Fibroblast of the aortic adventitia (primary cell): ENCODE measurements at places on chromosomes 1 and 21. TPM values are rescaled to one million over a fixed set of nuclear protein-coding genes. Genes with fewer than 3 reads are reported as not detected.
A peak's percentile ranks its signal among the peaks of the same experiment; 100 is the strongest.

- DNase-seq = no peak
Measured at GRCh38 chr1:235635938-235636662, 13.5 kb downstream of the GNG4 start.

GRCh38 chr1:32876341-32877210 is 5.9 kb upstream of the FNDC5 start:
- DNase-seq = peak; percentile 43

- DNase-seq = no peak
Measured at GRCh38 chr1:226754793-226755533, 15.9 kb upstream of the ITPKB start.

- DNase-seq = no peak
Measured at GRCh38 chr1:41386196-41386663, 25.0 kb downstream of the FOXO6 start.

GRCh38 chr1:89199525-89200031 is 836 bp upstream of the GBP4 start:
- DNase-seq = no peak

DNA sequence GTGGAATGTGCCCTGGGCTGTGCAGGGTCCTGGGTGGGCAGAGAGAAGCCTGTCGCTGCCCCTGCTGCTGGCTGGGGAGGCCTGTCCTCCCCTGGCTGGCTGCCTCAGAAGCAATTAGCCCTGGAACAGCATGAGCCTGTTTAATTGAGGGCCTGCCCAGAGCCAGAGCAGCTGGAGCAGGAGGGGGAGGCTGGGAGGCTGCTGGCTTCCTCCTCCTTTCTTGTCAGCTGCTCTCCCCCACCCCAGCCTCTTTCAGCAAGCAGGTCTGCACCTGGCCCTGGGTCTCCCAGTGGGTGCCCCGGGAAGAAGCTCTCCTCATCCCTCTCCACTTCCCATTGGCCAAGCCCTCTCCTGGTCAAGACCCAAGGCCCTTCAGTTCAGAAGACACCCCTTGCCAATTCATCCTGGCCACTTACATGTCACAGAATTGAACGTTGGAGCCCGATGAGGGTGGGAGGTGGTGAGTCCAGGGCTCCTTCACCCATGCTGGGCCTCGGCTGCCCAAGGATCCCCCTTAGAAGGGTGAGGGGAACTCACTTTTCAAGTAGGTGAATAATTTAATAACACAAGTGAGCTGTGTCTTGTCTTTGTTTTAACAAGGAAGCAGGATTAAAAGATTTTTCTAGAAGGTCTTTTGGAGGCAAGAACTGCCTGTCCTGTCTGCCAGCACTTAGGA is 13.2 kb downstream of the AMPD2 start:
- DNase-seq = no peak

- no peak for DNase-seq
Measured at GRCh38 chr1:181260271-181260670, 171.8 kb downstream of the IER5 start.

- DNase-seq = peak; percentile 58
Measured at GRCh38 chr1:64948905-64949833, 17.2 kb downstream of the JAK1 start.

DNA sequence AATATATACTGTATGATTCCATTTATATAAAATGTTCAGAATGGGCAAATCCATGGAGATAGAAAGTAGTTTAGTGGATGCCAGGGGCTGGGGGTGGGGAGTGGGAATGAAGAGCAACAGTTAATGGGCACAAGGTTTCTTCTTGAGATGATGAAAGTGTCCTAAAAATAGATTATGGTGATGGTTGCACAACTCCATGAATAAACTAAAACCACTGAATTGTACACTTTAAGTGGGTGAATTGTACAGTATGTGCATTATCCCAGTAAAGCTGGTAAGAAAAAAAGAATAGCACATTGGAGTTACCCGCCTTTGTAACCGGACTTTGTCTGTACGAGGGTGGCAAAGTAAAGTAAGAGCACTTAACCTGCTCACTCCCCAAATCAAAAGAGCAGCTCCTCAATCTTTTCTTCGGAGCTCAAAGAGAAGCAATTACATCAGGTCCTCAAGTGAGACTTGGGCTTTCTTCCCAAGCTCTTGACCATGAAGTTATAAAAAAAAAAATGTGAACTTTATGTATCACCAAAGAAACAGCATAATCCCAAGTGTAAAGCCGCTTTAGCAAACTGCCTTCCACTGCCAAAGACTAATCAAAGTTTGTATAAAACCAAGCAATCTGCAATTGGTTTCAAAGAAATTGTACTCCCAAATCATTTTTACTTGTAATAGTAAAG is 32.1 kb downstream of the ALDH9A1 start:
- peak; percentile 57 for DNase-seq

DNA sequence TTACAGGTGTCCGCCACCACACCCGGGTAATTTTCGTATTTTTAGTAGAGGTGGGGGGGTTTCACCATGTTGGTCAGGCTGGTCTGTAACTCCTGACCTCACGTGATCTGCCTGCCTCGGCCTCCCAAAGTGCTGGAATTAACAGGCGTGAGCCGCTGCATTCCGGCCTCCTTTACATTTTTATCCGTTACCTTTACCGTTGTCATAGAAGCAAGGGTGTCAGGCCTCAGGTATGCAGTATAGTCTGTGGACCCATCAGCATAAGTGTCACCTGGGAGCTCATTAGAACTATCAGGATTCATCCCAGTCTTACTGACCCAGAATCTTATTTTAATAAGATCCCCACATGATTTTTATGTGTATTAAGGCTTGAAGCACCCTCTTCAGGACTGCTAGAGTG is 5.4 kb downstream of the CDC42 start:
- DNase-seq = no peak

DNA sequence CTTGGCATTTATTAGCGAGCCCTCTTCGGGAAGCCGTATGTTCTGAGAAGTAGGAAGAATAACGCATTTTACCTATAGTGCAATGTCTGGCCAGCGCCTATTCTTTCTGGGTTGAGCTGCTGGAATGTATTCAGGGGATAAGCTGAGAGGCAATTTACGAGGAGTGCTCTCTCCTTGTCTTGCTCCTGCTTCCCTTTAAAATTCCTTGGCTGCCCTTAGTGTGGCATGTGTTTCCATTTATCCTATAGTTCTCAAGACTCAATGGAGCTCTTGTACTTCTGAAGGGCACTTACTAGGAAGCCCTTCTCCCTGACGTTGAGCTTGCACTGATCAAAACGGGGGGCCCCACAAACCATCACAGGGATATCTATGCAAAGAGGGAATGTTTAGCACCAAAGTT is 364.6 kb downstream of the DISC1 start:
- DNase-seq = no peak

DNA sequence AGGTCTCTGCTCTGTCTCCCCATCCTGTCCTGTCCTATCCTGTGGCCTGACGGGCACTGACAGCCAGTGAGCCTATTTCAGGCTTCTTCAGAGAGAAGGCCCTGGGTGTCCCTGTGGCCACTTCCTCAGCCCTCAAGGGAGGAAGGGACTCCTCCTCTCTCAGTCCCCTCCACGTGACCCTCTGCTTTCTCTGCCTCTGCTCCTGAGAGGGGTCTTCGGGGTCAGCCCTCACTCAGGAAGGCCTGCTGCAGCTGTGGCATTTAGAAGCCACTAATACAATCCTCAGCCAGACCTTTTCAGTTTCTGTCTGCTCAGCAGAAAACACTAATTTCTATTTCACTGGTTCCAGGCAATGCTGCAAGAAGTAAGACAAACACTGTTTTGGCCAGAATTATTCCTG is 43.6 kb upstream of the ETV3 start:
- no peak for DNase-seq

- DNase-seq = no peak
Measured at GRCh38 chr1:43978551-43979260, at the start of gene B4GALT2. B4GALT2 (plus strand) TSS chr1:43979210; CDS start chr1:43981161, 1,951 bp downstream.

GRCh38 chr1:169941982-169942830 is 48.5 kb upstream of the SCYL3 start:
- DNase-seq = peak; percentile 64

DNA sequence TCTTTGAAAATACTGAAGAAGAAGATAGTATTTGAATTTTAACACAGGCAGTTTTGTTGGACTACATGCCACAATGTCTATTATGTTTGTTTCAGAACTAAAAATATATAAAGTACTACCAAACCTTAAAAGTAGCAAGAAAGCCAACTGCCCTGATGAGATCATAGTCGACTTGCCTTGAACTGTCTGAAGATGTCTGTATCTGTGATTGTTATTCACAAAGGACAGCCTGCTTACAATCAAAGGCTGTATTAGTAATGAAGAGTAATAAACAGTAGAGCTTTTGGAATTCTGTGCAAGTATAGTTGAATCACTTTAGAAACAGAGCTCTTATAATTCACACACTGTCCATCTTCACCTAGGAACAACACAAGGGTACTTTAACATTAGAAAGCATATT is 228.3 kb downstream of the NCAM2 start:
- no peak for DNase-seq

DNA sequence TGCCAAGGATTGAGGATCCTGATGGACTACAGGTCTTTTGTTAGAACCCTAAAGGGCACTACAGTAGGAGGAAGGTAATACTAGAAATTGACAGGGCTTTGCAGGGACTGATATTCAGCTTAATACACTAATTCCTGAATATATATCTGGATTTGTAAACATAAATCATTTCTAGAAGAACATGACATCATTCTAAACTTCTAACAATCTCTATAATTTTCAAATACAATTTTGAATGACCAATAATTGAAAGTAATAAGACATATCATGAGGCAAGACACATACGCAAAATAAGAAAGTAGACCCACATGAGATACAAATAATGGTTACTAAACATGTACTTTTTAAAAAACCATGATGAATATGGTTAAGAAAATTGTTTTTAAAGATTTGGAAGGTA is 52.4 kb upstream of the LRRC8B start:
- no peak for DNase-seq

GRCh38 chr1:154335025-154335714 is 9.8 kb downstream of the ATP8B2 start:
- DNase-seq = peak; percentile 87

DNA sequence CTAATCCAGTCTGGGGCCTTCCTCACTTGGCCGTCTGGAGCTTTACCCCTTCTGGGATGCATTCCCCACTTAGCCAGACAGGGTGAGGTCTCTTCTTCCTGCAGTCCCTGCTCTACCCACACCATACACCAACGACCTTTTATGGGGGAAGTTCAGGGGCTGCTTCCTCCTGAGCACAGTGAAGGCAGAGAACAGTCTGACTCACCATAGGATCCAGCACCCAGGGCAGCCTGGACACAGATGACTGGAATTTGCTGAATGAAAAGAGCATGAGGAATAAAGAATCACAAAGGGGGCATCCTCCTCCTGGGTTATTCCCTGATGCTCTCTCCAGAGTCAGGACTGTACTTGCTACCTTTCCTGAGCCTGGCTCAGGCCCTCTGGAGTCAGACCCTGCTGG is 4.6 kb upstream of the FOXE3 start:
- no peak for DNase-seq

DNA sequence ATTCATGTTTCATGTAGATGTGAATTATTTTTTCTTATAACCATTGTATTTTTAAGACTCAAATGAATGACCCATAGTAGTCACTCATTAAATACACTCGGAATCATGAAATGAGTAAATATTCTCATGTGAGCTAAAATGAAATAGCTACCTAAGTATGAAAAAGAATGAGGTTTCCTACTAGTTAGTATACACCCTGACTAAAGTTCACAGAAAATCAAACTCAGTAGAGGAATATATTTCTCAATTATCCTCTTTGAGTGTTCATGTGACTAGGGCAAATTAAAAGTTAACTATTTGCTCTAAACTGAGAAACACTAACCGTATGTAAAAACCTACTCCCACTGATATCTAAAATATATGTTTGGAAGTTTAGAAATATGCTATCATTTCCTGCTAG is 187.8 kb downstream of the BRINP3 start:
- no peak for DNase-seq

- DNase-seq = peak; percentile 46
Measured at GRCh38 chr21:45454926-45455673, 50.1 kb downstream of the COL18A1 start.

DNA sequence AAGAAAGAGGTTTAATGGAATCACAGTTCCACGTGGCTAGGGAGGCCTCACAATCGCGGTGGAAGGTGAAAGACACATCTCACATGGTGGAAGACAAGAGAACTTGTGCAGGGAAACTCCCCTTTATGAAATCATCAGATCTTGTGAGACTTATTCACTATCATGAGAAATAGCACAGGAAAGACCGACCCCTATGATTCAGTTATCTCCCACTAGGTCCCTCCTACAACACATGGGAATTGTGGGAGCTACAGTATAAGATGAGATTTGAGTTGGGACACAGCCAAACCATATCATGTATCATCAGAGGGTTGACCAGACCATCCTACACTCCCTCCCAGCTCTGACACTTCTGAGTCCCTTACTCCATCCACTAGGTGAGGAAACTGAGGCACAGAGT is 143.9 kb upstream of the KLHDC7A start:
- no peak for DNase-seq

GRCh38 chr1:108140177-108140576 is 60.0 kb downstream of the SLC25A24 start:
- DNase-seq = no peak

- DNase-seq = no peak
Measured at GRCh38 chr1:30904962-30905335, 3.6 kb downstream of the SDC3 start.

DNA sequence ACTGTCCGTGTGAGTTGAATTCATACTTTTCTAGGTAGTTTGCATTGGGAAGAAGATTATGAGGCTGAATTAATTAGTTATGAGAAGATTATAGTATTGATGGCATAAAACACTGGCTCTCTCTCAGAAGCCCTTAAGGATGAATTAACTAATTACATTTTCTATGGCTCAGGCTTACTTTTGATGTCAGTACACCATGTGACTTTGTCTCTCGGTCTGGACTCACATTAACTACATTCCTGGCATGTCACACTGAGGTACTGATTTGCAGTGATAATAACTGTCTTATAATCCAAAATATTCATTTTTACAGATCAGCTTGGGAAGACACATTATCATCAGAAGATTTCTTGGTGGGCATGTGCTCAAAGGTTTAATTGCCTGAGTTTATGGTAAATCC is 362.2 kb downstream of the ZP4 start:
- no peak for DNase-seq

DNA sequence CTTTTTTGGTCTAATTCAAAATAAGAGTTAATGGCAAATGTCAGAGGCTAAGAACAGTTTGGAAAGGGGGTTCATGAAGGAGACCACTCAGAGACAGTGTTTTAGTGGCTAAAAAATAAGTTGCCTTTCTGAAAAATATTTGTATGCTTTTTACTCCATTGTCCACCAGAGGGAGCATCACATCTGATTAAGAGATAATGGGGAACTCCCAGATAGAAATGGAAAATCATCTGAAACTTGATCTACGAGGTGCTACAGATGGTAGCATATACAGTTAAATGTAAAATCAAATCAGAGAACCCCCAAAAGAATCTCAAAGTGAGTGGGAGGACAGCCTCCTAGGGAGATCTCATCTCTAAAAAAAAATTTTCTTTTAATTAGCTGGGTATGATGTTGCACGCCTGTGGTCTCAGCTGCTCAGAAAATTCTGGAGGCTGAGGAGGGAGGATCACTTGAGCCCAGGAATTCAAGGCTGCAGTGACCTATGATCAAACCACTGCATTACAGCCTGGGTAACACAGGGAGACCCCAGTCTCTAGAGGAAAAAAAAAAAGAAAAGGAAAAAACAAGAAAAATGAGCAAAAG is 9.7 kb downstream of the SMYD3 start:
- peak; percentile 86 for DNase-seq

Gene TBX19
- total RNA-seq = 0.99 TPM in 1 of 2 replicates, not detected in the other

Gene OLIG2
- total RNA-seq = not detected in 2 replicates

Gene UFC1
- 65.3 and 111 TPM in 2 replicates for total RNA-seq

Gene MAP1LC3C
- 0.09 TPM in 1 of 2 replicates, not detected in the other for total RNA-seq

Gene SLC5A9
- not detected in 2 replicates for total RNA-seq

Gene SDHB
- 48.4 and 106 TPM in 2 replicates for total RNA-seq

Gene CADM3
- total RNA-seq = 6.0 TPM in 1 of 2 replicates, not detected in the other

Gene SYNC
- total RNA-seq = 141 and 240 TPM in 2 replicates

Gene SPATA46
- not detected in 2 replicates for total RNA-seq

Gene RNU1-2
- under 0.01 and 2,882 TPM in 2 replicates for total RNA-seq

Gene GBP2
- 19.8 and 75.5 TPM in 2 replicates for total RNA-seq

Gene S100A7
- not detected in 2 replicates for total RNA-seq
